ENCODE measurements at places on chromosomes 6 and 20. TPM values are rescaled to one million over a fixed set of nuclear protein-coding genes. Genes with fewer than 3 reads are reported as not detected.

DNA sequence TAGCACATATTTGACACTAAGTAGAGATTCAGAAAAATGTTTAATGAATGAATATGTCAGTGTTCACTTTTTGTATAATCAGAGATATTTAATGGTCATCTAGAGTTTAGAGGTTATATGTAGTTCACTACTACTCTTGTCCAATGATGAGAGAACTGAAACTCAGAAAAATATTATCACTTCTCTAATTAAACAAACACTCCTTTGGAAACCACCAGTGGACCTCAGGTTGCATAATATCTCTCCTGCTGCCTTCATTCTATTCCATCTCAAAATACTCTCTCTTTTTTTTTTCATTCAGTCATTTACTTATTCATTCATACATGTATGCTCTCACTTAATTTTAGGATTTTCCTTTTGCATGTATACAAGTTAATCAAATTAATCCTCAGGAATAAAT, 423.1 kb upstream of the RNF217 start:
- no peak for DNase-seq

GRCh38 chr6:103140308-103141027, 1719.3 kb downstream of the HACE1 start:
- no peak for DNase-seq

DNA sequence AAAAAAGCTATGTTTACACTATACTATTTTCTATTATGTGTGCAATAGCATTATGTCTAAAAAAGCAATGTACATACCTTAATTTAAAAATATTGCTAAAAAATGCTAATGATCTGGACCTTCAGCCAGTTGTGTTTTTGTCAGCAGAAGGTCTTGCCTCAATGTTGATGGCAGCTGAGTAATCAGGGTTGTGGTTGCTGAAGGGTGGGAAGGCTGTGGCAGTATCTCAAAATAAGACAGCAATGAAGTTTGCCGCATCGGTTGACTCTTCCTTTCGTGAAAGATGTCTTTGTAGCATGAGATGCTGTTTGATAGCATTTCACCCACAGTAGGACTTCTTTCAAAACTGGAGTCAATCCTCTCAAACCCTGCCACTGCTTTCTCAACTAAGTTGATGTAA, 134.7 kb upstream of the CDYL start:
- no peak for DNase-seq

GRCh38 chr20:11738852-11739251, 178.8 kb upstream of the BTBD3 start:
- no peak for DNase-seq

DNA sequence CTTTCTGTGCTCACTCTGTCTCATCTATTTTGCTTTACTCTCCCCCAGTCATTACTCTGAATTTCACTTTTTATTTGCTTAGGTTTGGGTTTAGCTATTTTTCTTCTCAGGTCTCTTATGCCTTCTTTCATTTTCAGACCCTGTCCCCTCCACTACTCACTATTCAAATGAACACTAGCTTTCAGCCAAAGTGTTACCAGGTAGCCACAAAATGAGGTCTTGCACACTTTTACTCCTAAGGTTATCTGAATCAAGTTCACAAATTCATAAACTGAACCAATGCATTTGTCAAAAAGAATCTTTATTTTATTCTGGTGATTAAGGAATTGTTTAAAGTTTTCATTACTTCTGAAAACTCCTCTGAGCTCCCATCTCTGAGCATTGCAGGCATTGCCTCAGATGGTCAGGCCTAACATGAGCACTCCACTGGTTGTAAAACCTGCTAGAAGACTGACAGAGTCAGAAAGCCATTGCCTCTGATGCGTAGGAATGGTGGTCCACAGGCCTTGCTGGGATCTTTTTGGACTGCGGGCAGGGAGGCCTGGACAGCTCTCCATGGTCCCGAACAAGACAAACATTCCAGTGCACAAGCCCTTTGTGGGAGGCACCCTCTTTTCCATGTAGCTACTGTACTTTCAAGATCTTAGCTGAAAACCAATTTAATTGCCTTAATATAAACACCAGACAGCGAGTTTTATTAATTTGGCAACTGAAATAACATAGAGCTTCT, 48.5 kb downstream of the FYN start:
- no peak for DNase-seq

- DNase-seq = no peak
These were observed 516.5 kb downstream of the CD83 start for GRCh38 chr6:14634072-14634471.

GRCh38 chr6:87742106-87742505, 40.1 kb upstream of the AKIRIN2 start:
- no peak for DNase-seq

GRCh38 chr6:39669207-39669972, 55.8 kb downstream of the KIF6 start:
- no peak for DNase-seq

DNA sequence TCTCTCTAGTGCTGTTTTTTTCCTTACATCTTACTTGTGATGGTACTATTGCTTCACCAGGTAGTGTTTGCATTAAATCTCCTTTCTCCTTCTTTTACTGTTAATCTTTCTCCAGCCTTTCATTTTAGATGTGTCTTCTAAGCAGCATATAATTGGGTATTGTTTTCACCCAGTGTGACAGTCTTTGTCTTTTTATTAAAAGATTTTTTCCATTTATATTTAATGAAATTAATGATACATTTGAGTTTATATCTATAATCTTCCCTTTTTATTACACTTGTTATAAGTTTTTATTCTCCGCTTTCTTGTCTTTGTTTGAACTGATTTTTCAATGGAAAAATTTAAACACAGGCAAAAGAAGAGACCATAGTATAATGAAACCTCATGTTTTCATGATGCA, 8.7 kb downstream of the COL20A1 start:
- DNase-seq = no peak

GRCh38 chr20:4684837-4685413, 36.8 kb upstream of the PRND start:
- no peak for DNase-seq

GRCh38 chr6:77133031-77133430, 330.3 kb downstream of the HTR1B start:
- no peak for DNase-seq

Gene MEI4
- polyA plus RNA-seq = not detected

Gene RFX6
- not detected for polyA plus RNA-seq

Gene CALHM5
- 4.4 TPM for polyA plus RNA-seq

Gene UNC93A
- polyA plus RNA-seq = not detected

Gene TCP11
- 0.13 TPM for polyA plus RNA-seq

Gene GNAS-AS1
- polyA plus RNA-seq = 0.42 TPM

All from BJ (cell line).